Stimulated activated CD8-positive, alpha-beta memory T cell treated with anti-CD3 and anti-CD28 coated beads, Interleukin-4, amount 100 ng/mL, for 1 hour (primary cell): ENCODE measurements at places on chromosomes 13 and 19.

- no peak for DNase-seq
Measured at GRCh38 chr13:52091473-52091872, 37.4 kb downstream of the NEK5 start.

DNA sequence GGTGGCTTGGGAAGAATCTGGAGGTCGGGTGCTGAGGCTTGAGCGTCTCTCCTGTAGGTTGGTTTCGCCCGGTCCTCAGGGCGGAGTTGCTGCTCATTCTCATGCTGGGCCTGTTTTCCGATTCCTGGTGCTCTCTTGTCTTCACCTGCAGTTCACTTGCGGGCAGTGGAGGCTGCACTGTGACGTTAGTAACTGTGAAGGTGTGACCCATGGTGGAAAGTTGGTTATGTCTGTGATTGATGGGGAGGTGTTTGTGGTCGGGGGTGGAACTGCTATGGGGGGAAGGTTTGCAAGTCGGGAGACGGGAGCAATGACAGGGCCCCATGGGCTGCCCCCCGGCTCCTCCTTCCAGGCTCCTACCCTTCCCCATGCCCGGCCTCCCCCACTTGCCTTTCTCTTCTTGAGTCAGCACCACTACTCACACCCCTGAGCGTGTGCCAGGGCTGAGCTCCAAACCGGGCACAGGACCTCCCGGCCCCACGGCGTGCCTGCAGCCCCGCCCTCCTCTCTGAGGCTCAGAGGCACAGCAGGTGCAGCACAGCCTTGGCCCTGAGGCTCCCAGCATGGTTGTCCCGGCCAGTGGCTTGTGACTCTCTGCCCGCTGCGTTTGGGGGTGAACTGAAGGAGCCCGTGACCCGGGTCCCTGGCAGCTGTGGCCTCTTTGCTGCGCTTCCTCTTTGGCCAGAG is 79.1 kb downstream of the ATP11A start:
- no peak for DNase-seq

- no peak for DNase-seq
Measured at GRCh38 chr19:15198951-15199660, 1.7 kb downstream of the NOTCH3 start.

GRCh38 chr19:13835791-13836723 is 40.8 kb downstream of the ZSWIM4 start:
- DNase-seq: no peak

- DNase-seq: no peak
Measured at GRCh38 chr13:27657724-27658123, 36.0 kb downstream of the POLR1D start.

- DNase-seq: no peak
Measured at GRCh38 chr13:95787356-95788099, 110.6 kb downstream of the DNAJC3 start.

DNA sequence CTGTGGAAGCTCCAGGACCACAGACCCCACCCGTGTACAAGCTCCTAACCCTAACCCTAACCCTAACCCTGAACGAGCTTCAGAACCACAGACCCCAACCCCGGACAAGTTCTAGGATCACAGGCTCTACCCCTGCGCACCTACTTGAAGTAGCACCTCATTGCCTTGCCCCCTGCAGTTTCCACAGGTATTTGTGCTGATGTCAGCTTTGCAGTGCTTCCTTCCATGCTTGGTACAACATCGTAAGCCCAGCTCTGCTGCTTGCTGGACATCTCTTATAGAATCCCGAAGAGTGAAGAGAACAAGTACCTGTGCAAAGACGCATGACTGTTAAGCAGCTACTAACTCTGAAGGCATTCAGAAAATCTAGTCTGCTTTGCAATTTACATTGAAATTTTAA is 20.7 kb upstream of the CDC16 start:
- DNase-seq: no peak

GRCh38 chr13:112709825-112710783 is 20.3 kb downstream of the ATP11A start:
- DNase-seq: no peak

DNA sequence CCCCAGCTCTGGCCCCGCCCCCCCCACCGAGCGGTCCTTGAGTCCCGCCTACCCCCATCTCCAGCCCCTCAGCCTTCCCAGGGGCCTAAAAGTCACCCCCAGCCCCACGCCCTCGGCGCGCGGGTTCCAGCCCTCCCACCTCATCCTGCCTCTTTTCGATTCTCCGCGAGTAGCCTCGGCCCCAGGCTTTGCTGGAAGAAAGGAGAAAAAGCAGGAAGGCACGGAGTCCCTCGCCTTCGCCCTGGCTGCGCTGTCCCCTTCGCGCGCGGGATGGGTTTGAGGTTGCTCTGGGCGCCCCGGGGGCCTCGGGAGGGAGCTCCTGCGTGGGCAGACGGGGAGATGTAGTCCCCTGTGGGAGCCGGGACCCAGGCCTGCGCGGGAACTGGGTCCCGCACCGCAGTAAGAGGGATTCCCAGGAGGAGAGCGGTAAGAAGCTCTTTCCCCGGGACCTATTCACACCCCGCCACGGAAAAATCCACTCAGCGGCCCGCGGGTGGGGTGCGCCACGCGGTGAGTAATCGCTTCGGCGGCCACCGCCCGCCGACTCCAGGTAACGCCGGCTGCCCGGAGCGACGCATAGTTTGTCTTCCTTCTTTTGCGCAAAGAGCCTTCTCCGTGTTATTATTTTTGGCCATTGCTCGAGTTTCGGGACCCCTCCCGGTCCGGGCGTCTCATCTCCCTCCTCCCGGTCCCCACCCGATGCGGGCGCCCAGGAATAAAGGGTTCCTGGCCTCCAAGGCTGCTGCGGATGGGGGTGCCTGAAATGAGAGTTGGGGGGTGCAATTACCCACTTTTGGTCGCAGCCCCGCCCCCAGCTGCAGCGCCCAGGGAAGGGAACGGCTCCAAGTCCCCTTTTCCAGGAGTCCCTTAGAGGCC is 865 bp upstream of the CRLF1 start:
- no peak for DNase-seq

DNA sequence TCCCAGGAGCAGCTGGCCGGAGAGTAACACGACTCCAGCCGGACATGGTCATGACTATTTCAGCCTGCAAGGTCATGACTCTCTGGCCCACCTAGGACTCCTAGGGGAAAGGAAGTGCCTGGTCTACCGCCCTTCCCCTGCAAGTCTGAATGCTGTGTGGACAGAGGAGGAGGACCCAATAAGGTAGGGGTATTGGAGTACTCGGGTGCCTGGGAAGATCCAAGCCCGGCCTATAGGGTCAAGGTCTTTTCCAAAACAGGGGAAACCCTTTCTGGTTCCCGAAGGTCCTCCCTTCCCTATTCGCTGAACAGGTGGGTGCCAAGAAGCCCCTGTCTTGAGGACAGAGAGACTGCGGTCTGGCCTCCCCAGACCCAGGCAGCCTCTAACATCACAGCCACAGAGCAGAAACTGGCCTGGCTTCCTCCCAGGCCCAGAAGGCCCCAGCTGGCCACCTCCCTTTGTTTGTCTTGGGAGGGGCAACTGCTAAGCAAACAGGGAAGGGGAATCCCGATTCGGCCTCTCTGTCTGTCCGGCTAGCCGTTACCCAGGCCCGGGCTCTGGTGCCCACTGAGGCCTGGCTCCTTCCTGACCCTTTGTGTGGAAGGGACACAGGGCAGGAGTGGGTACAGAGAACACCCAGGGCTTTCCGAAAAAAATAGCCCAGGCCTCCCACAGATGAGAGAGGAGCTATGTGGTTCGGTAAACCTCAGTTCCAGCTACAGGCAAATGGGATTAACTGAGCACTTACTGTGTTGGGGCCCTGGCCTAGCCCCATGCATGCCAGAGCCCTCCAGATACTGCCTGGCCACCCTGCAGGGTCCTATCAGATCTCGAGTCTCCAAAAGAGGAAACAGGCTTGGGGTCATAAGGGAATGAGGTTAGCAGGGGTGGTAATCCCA is 5.2 kb upstream of the GRAMD1A start:
- DNase-seq: no peak

- DNase-seq: no peak
Measured at GRCh38 chr19:17323964-17324332, 10.7 kb downstream of the ANO8 start.

DNA sequence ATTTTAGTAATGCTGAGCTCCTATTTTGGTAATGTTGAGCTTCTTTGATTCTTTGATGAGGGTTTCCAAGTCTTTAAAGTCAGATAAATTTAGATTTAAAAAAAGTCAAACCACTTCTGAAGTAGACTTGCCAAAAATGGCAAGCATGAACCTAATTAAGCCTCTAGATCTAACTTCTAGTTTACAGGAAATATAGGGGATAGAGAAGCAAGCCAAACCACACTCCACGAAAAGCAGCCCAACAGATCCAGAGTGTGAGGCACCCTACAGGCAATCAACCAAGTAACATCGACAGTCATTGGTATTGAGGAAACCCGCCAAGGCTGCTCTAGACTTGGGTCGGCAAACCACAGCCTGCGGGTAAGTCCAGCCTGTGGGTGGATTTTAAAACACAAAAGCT is 3.7 kb downstream of the GGACT start:
- DNase-seq: no peak
